Hypothalamus (tissue), 51 donors: ENCODE measurements at places on chromosomes 11 and 22.

- DNase-seq, result no peak
Observed at GRCh38 chr22:19178065-19178656, 375 bp downstream of the SLC25A1 start.

- DNase-seq, result no peak
Observed at GRCh38 chr11:128841461-128842072, 25.5 kb downstream of the KCNJ1 start.

DNA sequence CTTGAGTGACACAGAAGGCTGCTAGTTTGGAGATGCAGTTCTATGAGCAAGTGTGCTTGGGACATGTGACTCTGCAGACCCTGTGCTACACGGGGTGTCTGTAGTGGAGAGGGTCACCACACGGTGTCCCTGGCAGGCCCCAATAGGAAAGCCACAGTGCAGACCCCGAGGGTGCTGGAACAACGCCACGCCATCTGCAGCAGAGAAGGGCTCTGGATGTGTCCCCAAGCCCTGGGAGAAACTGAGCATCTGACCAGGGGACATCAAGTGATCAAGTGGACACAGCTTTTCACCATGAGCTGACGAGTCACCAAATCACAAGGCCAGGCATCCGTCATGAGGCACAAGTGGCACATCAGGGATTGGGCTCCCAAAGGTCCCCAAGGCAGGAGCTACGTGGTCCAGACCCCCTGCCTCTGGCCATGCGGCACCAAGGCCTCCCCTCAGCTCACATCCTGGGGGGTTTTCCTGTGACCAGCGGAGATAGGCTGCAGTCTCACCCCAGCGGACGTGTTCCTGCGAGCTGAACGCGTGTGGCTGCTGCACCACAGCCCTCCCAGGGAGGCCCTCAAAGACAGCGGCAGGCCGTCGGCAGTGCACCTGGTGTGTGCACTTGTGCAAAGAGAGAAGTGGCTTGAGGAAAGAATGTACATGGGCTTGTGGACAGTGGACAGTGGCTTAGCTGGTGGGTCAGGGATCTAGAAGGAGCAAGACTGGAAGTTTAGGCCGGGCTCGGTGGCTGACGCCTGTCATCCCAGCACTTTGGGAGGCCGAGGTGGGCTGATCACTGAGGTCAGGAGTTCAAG, 96.7 kb downstream of the RPS6KA4 start:
- DNase-seq, result no peak

DNA sequence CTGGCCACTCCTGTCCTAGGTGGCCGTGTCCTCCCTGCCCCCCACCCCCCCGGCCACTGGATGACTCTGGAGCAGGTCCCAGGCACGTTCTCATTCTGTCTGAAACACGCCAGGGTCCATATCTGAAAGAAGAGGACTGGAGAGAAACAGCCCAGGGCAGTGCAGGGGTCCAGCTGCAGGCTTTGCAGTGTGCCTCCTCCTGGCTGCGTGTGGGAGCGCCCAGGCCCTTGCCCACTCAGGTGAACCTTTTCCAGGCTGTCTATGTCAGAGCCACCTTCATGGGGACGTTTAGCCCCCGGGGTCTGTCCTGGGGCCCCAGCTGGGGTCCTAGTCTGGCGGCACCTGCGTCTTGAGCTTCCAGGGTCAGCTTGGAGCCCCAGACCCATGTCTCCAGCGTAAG, 15.6 kb downstream of the GRAMD4 start:
- no peak for DNase-seq

- DNase-seq, result no peak
Observed at GRCh38 chr11:122696662-122697061, 41.1 kb downstream of the UBASH3B start.
